Fibroblast of lung (primary cell): ENCODE measurements at places on chromosomes 6 and 20. TPM values are rescaled to one million over a fixed set of nuclear protein-coding genes. Genes with fewer than 3 reads are reported as not detected.

Gene PDE7B
- 7.9 and 14.2 TPM in 2 replicates for polyA plus RNA-seq

GRCh38 chr20:4243071-4243470, 227.7 kb upstream of the RNF24 start:
- peaks cover 5% of the 10 kb centered on the region for H3K27me3 ChIP-seq
- no peak overlapping the region for H3K4me3 ChIP-seq
- DNase-seq = peak; percentile 29
- no peak overlapping the region for H3K27ac ChIP-seq
- H3K4me1 ChIP-seq = peaks cover 27% of the 10 kb centered on the region
- H3K36me3 ChIP-seq = no peaks in the 10 kb centered on the region

DNA sequence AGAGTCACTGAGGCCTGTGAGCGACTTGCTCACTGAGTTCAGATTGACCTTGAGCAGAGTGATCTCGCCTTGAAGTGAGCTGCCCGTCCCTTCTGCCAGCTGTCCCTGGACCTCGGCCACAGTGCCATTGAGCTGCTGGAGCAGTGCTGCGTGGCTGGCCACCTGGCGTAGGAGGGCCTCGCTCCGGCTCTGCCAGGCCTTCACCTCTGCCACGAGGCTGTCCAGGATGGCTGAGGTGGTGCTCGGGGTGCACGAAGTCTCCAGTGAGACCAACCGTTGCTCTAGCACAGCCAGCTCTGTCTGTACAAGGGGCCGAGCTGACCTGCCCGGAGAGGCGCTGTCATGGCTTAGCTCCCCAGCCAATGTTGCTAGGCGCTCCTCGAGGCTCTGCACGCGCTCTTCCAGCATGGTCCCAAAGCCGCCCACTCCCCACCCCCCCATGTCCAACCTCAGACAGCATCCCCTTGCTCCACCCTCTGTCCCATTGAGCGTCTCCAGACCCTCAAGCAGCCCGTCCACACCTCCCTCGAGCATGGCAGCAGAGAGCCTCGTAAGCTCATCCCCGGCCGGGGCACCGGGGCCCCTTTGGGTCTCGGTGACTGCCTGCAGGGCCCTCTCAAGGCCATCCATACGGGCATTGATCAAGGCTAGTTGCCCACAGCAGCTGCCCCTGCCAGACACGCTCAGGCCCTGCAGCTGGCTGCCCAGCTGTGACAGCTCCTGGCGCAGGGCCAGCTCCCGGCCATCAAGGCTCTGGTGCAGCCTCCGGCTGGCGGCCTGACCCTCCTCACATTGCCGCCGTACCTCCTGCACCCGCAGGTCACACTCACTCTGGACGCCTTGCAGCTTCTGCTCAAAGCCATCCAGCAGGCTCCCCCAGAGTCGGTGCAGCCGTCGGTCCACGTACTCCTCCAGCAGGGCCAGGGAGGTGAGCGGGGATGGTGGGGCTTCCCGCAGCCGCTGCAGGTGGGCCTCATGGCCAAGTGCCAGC, 4.6 kb downstream of the EMILIN3 start:
- peaks cover 21% of the 10 kb centered on the region for H3K27me3 ChIP-seq
- no peaks in the 10 kb centered on the region for H3K36me3 ChIP-seq
- no peak for DNase-seq
- H3K4me3 ChIP-seq = no peak overlapping the region
- H3K27ac ChIP-seq = no peak overlapping the region

- no peaks in the 10 kb centered on the region for H3K36me3 ChIP-seq
- no peaks in the 10 kb centered on the region for H3K27me3 ChIP-seq
- H3K4me3 ChIP-seq = no peak overlapping the region
- no peak for DNase-seq
- H3K27ac ChIP-seq = no peak overlapping the region
These were observed 140.7 kb downstream of the PLCB1 start for GRCh38 chr20:8272766-8273165.

DNA sequence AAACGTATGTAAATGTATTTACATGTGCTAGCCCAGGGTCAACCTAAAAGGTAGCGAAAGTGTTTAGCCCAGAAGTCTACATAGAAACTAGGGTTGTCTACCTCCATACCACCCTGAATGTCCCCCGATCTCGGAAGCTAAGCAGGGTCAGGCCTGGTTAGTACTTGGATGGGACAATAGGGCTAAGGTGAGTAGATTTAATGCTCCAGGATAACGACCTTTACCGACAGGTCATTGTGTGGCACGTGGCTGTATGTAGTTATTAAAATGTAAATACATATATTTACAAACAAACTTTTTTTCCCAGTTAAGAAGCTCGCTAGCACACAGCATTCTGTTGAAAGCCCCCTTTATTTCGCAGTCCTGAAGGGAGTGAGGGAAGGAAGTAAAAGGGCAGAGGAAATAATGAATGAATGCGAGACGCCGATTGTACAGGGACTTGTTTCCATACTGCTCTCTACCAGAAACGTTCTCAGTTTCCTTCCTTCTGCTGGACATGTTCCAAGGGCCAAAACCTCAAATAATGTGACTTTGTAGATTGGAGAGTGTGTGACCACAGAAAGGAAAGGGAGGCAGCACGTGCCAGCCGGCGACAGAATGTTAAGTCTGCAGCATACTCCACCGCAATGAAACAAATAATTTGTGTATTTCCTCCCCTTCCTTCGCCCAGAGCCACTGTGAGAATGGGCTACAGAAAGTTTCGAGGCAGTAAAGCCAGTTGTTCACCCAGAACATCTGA, 612 bp downstream of the ADAT2 start:
- DNase-seq = peak; percentile 38
- H3K4me1 ChIP-seq = peaks cover 8% of the 10 kb centered on the region
- no peaks in the 10 kb centered on the region for H3K27me3 ChIP-seq
- H3K4me3 ChIP-seq = peak overlapping the region; percentile 86
- no peaks in the 10 kb centered on the region for H3K36me3 ChIP-seq

GRCh38 chr6:91132461-91132860, 545.6 kb upstream of the MAP3K7 start:
- H3K4me1 ChIP-seq = no peaks in the 10 kb centered on the region
- no peak overlapping the region for H3K4me3 ChIP-seq
- DNase-seq = no peak
- no peaks in the 10 kb centered on the region for H3K36me3 ChIP-seq
- H3K27me3 ChIP-seq = no peaks in the 10 kb centered on the region
- no peak overlapping the region for H3K27ac ChIP-seq

DNA sequence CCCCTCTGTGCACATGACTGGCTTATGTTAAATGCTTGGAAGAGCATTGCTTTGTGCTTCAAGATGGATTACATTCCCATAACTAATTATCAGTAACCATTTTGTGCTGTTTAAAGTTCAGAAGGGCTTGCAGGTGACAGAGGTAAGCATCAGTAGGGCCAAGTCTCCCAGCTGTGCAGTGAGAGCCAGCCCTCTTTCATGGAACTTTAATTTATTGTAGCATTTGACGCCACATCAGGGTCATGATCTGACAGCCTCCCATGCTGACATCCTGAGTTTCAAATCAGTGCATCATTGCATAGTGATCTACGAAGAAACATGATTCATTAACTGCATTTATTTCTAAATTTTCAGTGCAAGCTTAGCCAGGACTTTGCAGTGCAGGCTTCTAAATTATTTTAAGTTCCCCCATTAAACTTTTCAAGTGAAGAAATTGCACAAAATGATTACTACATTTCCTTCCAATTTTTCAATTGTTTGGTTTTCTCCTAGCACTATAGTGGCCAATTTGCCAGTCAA, 380.9 kb downstream of the UTRN start:
- H3K4me1 ChIP-seq = no peaks in the 10 kb centered on the region
- H3K27me3 ChIP-seq = no peaks in the 10 kb centered on the region
- no peak overlapping the region for H3K4me3 ChIP-seq
- no peak for DNase-seq

GRCh38 chr20:14717134-14717999, 380.0 kb upstream of the FLRT3 start:
- no peak overlapping the region for H3K4me3 ChIP-seq
- H3K36me3 ChIP-seq = no peaks in the 10 kb centered on the region
- H3K27me3 ChIP-seq = no peaks in the 10 kb centered on the region
- H3K27ac ChIP-seq = no peak overlapping the region
- H3K4me1 ChIP-seq = peaks cover 3% of the 10 kb centered on the region
